Activated CD8-positive, alpha-beta T cell treated with anti-CD3 and anti-CD28 coated beads, Interleukin-2, amount 10 ng/mL, durations not matched to agents 7 days and 5 days (primary cell): ENCODE measurements at places on chromosomes 3 and 15.
A peak's percentile ranks its signal among the peaks of the same experiment; 100 is the strongest.

- H3K27ac ChIP-seq, result no peak overlapping the region
- no peak overlapping the region for H3K4me3 ChIP-seq
- no peak for DNase-seq
- H3K36me3 ChIP-seq, result no peaks in the 10 kb centered on the region
- no peaks in the 10 kb centered on the region for H3K27me3 ChIP-seq
These were observed 33.4 kb upstream of the PRR23E start for GRCh38 chr3:127159543-127159942.

DNA sequence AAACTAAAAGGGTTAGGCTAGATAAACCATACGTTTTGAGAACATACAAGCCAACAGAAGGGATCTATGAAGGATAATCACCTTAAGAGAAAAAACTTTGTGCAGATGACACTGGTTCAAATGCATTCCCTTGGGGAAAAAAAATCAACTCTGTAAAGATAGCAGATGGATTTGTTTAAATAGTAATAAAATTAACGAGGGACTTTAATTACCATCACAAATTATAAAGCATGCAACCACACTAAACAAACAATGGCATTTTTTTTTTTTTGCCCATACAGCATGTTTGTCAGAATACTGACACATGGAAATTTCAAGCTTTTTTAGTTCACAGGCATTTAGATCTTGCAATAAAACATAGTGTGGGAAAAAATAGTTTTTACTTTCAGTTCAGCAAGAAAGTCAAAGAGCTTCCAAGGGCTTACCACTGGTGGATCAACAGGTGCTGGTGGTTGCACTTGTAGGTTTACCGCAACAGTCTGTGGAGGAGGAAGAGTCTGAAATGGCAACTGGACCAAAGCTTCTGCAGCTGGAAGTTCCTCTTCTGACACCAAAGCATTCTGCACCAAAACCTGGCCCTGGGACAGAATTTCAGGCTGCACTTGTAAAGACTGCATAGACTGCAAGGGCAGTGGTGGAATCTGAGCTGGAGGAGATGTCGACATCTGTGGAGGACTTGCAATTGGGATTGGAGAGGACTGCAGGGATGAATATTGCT lies 53.1 kb downstream of the PHC3 start:
- peak overlapping the region; percentile 40 for H3K4me3 ChIP-seq
- peaks cover 26% of the 10 kb centered on the region for H3K4me1 ChIP-seq
- no peaks in the 10 kb centered on the region for H3K27me3 ChIP-seq
- peaks cover 46% of the 10 kb centered on the region for H3K36me3 ChIP-seq
- peak overlapping the region; percentile 69 for H3K27ac ChIP-seq

DNA sequence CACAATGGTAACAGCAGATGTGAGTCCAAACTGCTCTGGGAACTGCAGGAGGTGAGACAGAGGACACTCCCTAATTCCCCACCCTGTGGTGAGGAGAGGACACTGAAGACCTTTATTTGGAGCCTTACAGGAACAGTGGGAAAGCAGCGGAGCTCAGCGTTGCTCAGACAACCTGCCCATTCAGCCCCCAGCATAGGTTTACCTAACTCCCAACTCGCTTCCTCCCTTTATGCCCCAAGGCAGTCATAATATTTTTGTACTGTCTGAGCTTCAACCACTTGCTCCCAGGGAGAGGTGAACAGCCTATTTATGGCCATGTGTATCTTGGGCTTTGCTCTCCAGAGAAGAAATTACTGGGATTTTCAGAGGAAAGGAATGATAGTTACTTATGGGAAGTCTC lies 34.1 kb downstream of the SHC4 start:
- peaks cover 2% of the 10 kb centered on the region for H3K36me3 ChIP-seq
- H3K4me1 ChIP-seq, result peaks cover 32% of the 10 kb centered on the region
- DNase-seq, result no peak
- H3K4me3 ChIP-seq, result no peak overlapping the region

- no peak for DNase-seq
- no peaks in the 10 kb centered on the region for H3K27me3 ChIP-seq
- no peak overlapping the region for H3K27ac ChIP-seq
- H3K36me3 ChIP-seq, result peaks cover 38% of the 10 kb centered on the region
- H3K4me3 ChIP-seq, result no peak overlapping the region
These were observed 231.2 kb downstream of the ATP8B4 start for GRCh38 chr15:49887659-49888322.

- no peak overlapping the region for H3K27ac ChIP-seq
- H3K27me3 ChIP-seq, result no peaks in the 10 kb centered on the region
- DNase-seq, result no peak
These were observed 130.4 kb downstream of the PPM1L start for GRCh38 chr3:160886421-160886820.

GRCh38 chr3:51706788-51707731 lies at the start of gene GRM2:
GRM2 (plus strand) TSS chr3:51707068; CDS start chr3:51708984, 1,916 bp downstream.
- H3K27ac ChIP-seq, result no peak within 1 kb of the TSS
- no peak within 1 kb of the TSS for H3K4me3 ChIP-seq
- H3K36me3 ChIP-seq, result peaks cover 14% of the 10 kb centered on the region
- peaks cover 6% of the 10 kb centered on the region for H3K27me3 ChIP-seq
- H3K4me1 ChIP-seq, result no peaks in the 10 kb centered on the region
- peak; percentile 49 for DNase-seq

GRCh38 chr3:65080432-65080831 lies 392.6 kb upstream of the ADAMTS9 start:
- no peak for DNase-seq
- no peaks in the 10 kb centered on the region for H3K27me3 ChIP-seq
- H3K4me3 ChIP-seq, result no peak overlapping the region
- H3K36me3 ChIP-seq, result no peaks in the 10 kb centered on the region
- no peak overlapping the region for H3K27ac ChIP-seq
- no peaks in the 10 kb centered on the region for H3K4me1 ChIP-seq

DNA sequence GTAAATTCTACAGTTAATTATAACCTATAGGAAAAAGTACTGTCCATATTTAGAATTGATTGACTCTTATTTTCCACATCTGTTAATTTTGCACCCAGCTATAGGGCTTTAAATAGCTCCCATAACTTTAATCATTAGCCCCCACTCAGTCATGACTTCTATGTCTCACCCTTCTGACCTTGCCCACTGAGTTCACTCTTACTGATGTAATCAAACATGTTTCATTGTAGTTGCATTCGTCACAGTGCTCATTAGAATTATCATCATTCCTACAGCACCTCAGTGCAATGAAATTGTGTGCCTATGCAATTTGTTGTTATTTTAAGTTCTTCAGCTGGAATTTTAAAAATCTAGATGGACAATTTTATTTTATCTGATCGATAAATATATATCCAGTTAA lies 151.4 kb downstream of the TIGIT start:
- no peak overlapping the region for H3K27ac ChIP-seq
- DNase-seq, result no peak
- H3K27me3 ChIP-seq, result peaks cover 2% of the 10 kb centered on the region
- no peaks in the 10 kb centered on the region for H3K36me3 ChIP-seq
- H3K4me1 ChIP-seq, result no peaks in the 10 kb centered on the region

GRCh38 chr3:63993653-63994079 lies 29.6 kb downstream of the PSMD6 start:
- peaks cover 29% of the 10 kb centered on the region for H3K4me1 ChIP-seq
- H3K27me3 ChIP-seq, result no peaks in the 10 kb centered on the region
- H3K27ac ChIP-seq, result peak overlapping the region; percentile 23
- peak; percentile 63 for DNase-seq

- no peak overlapping the region for H3K4me3 ChIP-seq
- H3K36me3 ChIP-seq, result no peaks in the 10 kb centered on the region
- no peak for DNase-seq
- peaks cover 5% of the 10 kb centered on the region for H3K4me1 ChIP-seq
- H3K27me3 ChIP-seq, result peaks cover 11% of the 10 kb centered on the region
These were observed 30.4 kb upstream of the SYNM start for GRCh38 chr15:99074446-99074845.
